ENCODE measurements at places on chromosomes 11 and 22.

DNA sequence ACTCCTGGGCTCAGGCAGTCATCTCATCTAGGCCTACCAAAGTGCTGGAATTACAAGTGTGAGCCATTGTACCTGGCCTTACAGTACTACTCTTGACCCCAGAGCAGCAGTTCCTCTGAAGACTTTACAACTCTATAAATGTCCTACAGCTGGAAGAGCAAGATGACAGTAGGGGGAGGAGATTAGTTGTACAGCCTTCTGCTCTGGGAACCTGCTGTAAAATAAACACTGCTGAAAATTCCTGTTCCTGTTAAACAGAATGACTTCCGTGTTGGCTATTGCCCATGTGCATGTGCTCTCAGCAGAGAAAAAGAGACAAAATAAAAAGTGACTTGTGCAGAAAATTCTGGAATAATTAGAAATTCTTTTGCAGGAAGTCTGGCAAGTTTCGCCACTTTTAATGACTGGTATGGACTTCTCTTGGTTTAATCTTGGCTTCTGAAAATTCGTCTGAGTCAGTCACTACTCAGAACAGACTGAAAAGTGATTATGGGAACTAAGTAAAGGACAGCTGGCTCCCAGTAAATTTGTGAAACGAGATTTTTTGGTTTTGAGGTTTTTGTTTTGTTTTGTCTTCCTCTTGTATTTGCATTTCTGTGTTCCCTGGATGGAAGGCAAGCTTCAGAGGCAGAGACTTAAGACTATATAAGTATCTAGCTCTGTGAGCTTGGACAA is 955.7 kb downstream of the DLG2 start:
- no peak overlapping the region for H3K27ac ChIP-seq
- H3K4me1 ChIP-seq: no peaks in the 10 kb centered on the region
- H3K27me3 ChIP-seq: no peaks in the 10 kb centered on the region
- no peaks in the 10 kb centered on the region for H3K36me3 ChIP-seq
- DNase-seq: no peak

DNA sequence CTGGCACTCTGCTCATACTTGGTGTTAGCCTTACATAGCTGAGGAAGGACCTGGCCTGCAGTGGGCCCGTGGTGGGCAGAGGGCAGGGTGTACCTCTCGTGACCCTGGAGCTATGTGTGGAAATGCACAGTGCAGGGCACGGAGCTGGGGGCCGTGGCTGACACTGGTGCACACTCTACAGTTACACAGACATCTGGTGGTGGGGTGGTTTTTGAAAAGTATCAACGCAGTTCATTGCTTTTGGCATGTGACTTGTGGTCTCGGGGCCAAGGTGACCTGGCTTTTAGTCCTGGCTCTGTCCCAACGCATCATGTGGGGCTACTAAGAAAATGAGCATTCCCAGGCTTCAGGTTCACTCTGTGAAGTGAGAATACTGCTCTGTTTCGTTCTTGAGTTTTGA is 553.6 kb downstream of the NTM start:
- H3K27ac ChIP-seq: no peak overlapping the region
- no peaks in the 10 kb centered on the region for H3K4me1 ChIP-seq
- H3K27me3 ChIP-seq: no peaks in the 10 kb centered on the region
- H3K36me3 ChIP-seq: no peaks in the 10 kb centered on the region

- H3K4me1 ChIP-seq: peaks cover 6% of the 10 kb centered on the region
- H3K27me3 ChIP-seq: no peaks in the 10 kb centered on the region
- H3K27ac ChIP-seq: peak overlapping the region; percentile 72
- no peaks in the 10 kb centered on the region for H3K36me3 ChIP-seq
- no peak overlapping the region for H3K4me3 ChIP-seq
These were observed 33.5 kb downstream of the ETS1 start for GRCh38 chr11:128553662-128554362.

DNA sequence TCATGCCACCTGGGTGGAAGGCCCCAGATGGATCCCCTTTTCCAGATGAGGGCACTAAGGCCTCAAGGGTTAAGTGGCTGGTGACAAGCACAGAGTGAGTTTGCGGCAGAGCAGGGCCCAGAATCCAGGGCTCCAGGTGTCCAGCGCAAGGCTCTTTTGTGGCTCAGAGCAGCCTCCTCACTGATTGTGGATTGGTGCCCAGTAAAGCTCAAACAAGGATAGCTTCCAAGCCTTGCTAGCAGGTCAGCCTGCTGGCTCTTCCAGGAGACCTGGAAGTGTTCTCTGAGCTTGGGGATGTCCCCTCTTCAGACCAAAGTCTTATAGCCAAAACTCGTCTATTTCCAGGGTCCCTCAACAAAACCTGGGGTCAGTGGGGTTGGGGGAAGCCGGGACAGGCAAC is 167.6 kb upstream of the SYT13 start:
- DNase-seq: no peak
- H3K4me1 ChIP-seq: no peaks in the 10 kb centered on the region
- no peak overlapping the region for H3K4me3 ChIP-seq

- no peaks in the 10 kb centered on the region for H3K27me3 ChIP-seq
- H3K4me3 ChIP-seq: no peak overlapping the region
- H3K36me3 ChIP-seq: no peaks in the 10 kb centered on the region
- DNase-seq: no peak
- no peaks in the 10 kb centered on the region for H3K4me1 ChIP-seq
These were observed 21.2 kb upstream of the NDUFC2 start for GRCh38 chr11:78100676-78101472.

DNA sequence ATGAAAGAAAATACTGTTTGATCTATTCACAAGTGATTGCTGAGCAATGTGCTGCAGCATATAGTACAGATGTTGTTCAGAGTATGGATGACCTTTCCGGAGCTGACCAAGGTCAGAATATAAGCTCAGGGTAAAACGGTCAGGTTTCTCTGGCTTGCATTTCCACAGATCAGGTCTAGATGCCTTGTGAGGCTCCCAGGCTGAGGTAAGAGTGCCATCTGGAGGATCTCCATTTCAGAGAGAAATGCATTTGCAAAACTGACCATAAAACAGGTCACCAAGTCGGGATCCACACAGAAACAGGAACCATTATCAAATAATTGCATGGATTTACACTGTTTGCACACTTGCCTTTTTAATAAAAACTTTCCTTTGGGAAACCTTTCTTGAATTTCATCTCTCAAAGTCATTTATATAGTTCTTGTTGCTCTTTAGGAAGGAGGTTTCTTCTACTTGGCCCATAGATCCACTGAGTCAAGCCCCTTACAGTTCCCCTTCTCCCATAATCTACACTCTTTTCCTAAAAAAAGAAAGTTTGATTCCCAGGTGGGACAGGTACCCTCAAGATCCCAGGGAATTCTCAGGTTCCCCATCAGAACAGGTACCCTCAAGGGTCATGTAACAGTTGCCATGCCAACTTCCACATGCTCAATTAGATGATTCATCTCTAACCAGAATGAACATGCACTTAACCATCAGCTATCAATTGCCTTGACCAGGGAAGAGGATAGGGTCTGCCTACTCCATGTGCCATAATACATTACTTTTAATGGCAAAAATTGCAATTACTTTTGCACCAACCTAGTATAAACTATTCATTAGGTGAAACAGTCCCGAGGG is 25.0 kb upstream of the TMPRSS5 start:
- H3K4me3 ChIP-seq: no peak overlapping the region
- no peaks in the 10 kb centered on the region for H3K36me3 ChIP-seq
- H3K27me3 ChIP-seq: no peaks in the 10 kb centered on the region
- DNase-seq: no peak
- no peak overlapping the region for H3K27ac ChIP-seq

- H3K4me3 ChIP-seq: peak within 1 kb of the TSS; percentile 82
- H3K36me3 ChIP-seq: no peaks in the 10 kb centered on the region
- peak; percentile 56 for DNase-seq
- no peaks in the 10 kb centered on the region for H3K4me1 ChIP-seq
These were observed at the start of gene SMCO4 for GRCh38 chr11:93543292-93543977. Gene SMCO4 (minus strand): TSS chr11:93543391. CDS start chr11:93479189, 64,202 bp downstream.

- H3K27ac ChIP-seq: no peak overlapping the region
- H3K4me3 ChIP-seq: no peak overlapping the region
- no peaks in the 10 kb centered on the region for H3K36me3 ChIP-seq
- H3K27me3 ChIP-seq: no peaks in the 10 kb centered on the region
These were observed 246.2 kb downstream of the CTTN start for GRCh38 chr11:70644343-70645060.

- no peaks in the 10 kb centered on the region for H3K36me3 ChIP-seq
- H3K4me3 ChIP-seq: no peak overlapping the region
- no peak for DNase-seq
These were observed 104.8 kb upstream of the NAV2 start for GRCh38 chr11:19607656-19608360.

GRCh38 chr11:1641096-1641495 is 11.5 kb downstream of the KRTAP5-5 start:
- H3K27me3 ChIP-seq: no peaks in the 10 kb centered on the region
- DNase-seq: peak; percentile 33
- H3K36me3 ChIP-seq: no peaks in the 10 kb centered on the region
- H3K4me1 ChIP-seq: no peaks in the 10 kb centered on the region
- no peak overlapping the region for H3K27ac ChIP-seq

DNA sequence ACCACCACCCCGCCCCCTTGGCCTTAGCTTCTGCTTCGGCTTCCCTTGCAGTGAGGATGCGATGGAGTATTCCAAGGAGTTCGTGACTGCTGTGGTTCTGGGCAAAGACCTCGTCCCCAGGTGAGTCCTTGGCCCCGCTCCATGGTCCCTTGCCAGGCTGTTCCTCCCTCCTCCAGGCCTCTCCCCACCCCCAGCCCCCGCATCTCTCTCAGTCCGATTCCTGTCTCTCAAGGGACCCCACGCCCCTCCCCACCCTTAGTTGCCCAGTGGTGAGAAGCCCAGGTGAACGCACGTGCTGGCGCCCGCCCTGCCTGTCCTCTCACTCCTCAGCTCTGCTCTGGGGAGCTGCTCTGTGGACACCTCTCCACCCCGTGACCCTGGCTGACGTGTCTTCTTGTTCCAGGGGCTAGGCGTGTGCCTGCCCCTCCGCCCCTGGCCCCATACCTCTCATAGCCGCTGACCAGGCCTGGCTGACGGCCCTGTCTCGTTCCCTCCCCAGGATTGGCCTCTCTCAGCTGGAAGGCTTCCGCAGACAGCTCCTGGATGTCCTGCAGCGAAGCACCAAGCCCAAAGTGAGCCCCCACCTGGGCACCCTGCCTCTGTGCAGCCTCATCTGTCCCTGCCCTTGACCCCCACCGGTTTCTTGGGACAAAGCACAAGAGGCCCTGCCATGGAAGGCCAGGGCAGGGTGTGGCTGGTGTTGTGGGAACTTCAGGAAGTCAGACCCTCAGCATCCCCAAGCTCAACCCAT is 14.6 kb upstream of the MYRF start:
- H3K27ac ChIP-seq: no peak overlapping the region
- H3K36me3 ChIP-seq: peaks cover 10% of the 10 kb centered on the region
- H3K4me1 ChIP-seq: peaks cover 4% of the 10 kb centered on the region
- no peak for DNase-seq
- H3K4me3 ChIP-seq: no peak overlapping the region

DNA sequence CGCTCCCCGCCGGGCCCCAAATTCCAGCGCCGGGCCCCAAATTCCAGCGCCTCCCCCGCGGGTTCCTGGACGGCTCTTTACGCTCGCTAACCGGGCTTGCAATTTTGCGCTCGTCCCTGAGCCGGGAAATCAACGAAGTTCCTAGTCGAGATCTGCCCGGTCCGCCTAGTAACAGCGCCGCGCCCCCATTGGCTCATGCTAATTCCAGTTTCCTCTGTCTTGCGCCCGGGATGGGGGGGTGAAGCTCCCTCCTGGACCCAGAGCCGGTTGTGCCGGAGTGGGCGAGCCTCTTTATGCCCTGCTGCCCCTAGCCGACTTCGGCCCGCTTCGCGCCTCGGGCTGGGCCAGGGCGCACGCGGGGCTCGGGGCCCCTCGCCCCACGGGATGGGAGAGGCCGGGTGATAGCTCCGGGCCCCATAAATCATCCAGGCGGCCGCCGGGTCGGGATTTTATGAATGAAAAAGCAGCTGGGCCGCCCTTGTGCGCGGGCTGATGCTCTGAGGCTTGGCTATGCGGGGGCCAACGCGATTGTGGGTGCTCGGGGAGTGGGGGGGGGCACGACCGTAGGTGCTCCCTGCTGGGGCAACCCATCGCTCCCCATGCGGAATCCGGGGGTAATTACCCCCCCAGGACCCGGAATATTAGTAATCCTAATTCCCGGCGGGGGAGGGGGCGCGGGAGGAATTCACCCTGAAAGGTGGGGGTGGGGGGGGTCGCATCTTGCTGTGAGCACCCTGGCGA is 1.8 kb upstream of the CCND1 start:
- H3K27me3 ChIP-seq: peaks cover 14% of the 10 kb centered on the region
- DNase-seq: peak; percentile 91
- peak overlapping the region; percentile 89 for H3K4me3 ChIP-seq
- peaks cover 38% of the 10 kb centered on the region for H3K4me1 ChIP-seq
- H3K27ac ChIP-seq: peak overlapping the region; percentile 25

GRCh38 chr22:22058633-22059290 is 76.2 kb upstream of the TOP3B start:
- no peaks in the 10 kb centered on the region for H3K36me3 ChIP-seq
- H3K4me3 ChIP-seq: no peak overlapping the region
- no peak for DNase-seq
- H3K27ac ChIP-seq: no peak overlapping the region
- H3K27me3 ChIP-seq: no peaks in the 10 kb centered on the region

DNA sequence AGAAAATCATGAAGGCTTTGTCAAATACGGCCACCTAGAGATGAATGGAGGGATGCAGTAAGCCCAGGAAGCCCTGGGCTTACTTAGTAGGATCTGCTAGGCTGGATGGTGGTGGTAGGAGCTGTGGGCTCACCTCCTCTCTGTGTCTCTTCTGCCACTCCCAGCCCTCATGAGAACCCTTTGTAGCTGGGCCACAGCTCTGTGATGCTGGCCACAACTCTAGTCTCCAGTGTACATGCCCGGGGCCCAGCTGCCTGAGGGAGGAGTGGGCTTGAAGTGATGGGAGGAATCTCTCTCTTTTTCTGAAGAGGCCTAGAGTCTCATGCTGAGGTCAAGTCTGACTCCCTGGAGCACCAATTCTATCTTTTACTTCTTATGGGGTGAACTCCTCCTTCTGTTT is 32.4 kb upstream of the SYT13 start:
- no peaks in the 10 kb centered on the region for H3K4me1 ChIP-seq
- H3K27me3 ChIP-seq: no peaks in the 10 kb centered on the region
- no peak overlapping the region for H3K4me3 ChIP-seq
- H3K36me3 ChIP-seq: no peaks in the 10 kb centered on the region
- H3K27ac ChIP-seq: no peak overlapping the region

- no peak for DNase-seq
- no peaks in the 10 kb centered on the region for H3K36me3 ChIP-seq
- H3K4me3 ChIP-seq: no peak overlapping the region
- H3K4me1 ChIP-seq: no peaks in the 10 kb centered on the region
- H3K27me3 ChIP-seq: no peaks in the 10 kb centered on the region
These were observed 49.9 kb downstream of the RAB6A start for GRCh38 chr11:73710964-73711363.
